Stimulated activated CD8-positive, alpha-beta memory T cell treated with anti-CD3 and anti-CD28 coated beads, Interleukin-4, amount 100 ng/mL, for 4 hours (primary cell): ENCODE measurements at places on chromosomes 7 and 10.

- no peak for DNase-seq
Observed at GRCh38 chr7:142670511-142670910, 78.8 kb upstream of the PRSS1 start.

DNA sequence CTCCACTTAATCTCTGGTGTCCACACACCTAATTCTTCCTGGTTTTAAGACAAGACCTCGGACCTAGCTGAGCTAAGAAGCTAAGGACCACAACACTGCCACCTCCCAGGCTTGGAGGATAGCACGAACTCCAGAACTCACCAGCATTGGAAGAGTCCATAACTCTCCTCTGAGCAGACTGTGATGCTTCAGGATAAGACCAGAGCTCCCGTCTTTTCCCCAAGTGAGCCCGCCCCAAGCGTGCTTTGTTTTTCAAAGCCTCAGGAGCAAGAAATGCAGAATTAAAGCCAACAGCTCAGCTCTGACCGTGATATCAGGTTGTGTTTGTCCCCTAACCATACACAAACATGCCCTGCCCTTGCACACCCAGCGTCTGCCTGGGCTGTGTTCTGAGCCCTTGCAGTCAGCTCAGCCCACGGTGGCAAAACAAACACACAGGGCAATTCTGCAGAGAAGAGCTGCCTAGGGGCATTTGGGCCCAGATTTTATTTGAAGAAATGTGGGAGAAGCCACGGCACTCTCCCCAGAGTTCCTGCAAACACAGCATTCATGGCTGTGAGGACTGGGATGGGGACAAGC is 145.4 kb downstream of the WDR11 start:
- no peak for DNase-seq

DNA sequence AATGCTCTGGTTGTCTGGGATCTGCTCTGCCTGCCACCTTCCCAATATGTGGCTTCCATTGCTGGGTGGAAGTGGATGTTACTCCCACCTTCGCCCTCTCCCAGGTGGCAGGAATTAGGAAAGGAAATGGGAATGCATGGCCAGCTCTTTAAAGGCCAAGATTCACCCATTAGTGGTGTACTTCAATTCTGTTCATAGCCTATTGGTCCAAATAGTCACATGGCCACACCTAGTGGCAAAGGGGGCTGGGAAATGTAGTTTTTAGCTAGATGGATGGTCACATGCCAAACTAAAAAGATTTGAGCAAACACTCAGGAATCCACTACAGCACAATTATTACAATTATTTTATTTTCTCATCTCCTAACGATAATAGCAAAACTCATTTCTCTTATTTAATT is 135.1 kb downstream of the NPY start:
- no peak for DNase-seq

GRCh38 chr7:150961510-150962289 is 16.4 kb downstream of the KCNH2 start:
- no peak for DNase-seq

DNA sequence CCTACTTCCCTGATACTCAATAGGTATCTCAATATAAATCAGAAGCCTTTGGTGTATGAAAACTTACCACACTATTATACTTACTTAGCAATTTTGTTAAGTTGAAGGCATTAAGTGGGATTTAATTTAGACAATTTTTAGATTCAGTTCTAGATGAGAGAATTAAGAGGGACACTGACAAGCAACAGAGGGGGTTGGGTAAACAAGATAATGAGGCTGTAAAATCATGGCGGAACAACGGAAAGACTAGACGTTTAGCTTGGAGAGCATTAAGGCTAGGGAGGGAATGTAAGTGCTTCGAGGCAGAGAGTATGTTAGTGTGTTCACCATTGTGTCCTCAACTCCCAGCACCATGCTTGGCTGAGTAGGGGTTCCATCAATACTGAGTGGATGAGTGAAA is 71.3 kb downstream of the DENND11 start:
- no peak for DNase-seq
